ENCODE measurements at places on chromosomes 2 and 18.
A peak's percentile ranks its signal among the peaks of the same experiment; 100 is the strongest.

- no peak for DNase-seq
These were observed at the start of gene SULT1C4 for GRCh38 chr2:108377815-108378630. Gene SULT1C4 (plus strand): TSS chr2:108377954. CDS start chr2:108378338, 384 bp downstream.

GRCh38 chr2:21263622-21264021, 139.9 kb downstream of the TDRD15 start:
- DNase-seq = no peak

DNA sequence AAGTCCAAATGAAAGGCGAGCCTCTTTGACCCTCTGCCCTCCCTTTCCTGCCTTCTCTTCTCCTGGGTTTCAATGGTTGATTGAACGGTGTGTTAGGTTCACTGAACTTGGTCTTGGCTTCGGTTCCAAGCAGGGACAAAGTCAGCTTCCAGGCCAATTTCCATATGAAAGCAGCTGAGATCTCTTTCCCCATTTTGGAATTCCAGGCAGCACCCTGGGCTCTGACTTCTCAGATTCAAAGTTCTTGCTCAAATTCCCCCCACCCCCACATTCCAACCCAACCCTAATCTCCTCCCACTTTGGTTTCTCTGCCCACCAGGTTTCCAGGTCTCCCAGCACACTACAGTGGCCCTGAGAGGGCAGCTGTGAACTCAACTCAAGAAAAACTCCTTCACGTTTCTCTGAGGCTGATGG, 231.0 kb downstream of the INSIG2 start:
- DNase-seq = no peak

DNA sequence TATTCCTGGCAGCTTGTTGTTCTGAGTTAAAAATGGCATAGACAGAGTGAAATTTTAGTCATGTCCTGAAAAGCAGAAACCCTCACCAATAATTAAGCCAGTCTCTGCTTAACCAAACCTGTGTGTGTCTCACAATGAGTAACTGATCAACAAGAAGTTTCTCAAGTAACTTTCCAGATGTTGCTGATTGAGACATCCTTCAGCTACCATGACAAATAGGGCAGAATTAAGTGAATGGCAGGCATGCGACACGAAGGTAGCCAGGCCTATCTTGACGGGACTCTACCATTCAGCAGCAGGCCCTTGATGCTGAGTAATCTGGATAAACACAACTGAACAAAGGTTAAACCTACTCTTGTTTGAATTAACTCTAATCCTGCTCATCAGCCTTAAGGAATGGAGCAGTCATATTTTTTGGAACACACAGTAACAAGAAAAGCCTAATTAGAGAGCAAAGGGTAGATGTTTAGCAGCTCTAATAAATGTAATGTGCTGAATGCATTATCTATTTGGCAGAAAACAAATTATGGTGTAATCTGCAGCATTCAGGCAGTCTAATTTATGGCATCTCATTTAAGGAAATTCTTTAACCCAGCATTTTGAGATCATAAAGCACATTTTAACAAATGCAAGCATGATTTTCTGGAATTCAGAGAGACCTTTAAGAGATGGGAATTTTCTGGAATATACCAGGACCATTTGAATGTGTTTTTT, 159.5 kb upstream of the EPHA4 start:
- no peak for DNase-seq

GRCh38 chr2:233121856-233122255, 61.7 kb downstream of the INPP5D start:
- DNase-seq = no peak

GRCh38 chr2:166671801-166672200, 177.8 kb upstream of the SCN7A start:
- DNase-seq = no peak

GRCh38 chr2:182319556-182320505, 107.0 kb downstream of the PDE1A start:
- no peak for DNase-seq

GRCh38 chr2:56505885-56506284, 322.1 kb downstream of the CCDC85A start:
- no peak for DNase-seq

DNA sequence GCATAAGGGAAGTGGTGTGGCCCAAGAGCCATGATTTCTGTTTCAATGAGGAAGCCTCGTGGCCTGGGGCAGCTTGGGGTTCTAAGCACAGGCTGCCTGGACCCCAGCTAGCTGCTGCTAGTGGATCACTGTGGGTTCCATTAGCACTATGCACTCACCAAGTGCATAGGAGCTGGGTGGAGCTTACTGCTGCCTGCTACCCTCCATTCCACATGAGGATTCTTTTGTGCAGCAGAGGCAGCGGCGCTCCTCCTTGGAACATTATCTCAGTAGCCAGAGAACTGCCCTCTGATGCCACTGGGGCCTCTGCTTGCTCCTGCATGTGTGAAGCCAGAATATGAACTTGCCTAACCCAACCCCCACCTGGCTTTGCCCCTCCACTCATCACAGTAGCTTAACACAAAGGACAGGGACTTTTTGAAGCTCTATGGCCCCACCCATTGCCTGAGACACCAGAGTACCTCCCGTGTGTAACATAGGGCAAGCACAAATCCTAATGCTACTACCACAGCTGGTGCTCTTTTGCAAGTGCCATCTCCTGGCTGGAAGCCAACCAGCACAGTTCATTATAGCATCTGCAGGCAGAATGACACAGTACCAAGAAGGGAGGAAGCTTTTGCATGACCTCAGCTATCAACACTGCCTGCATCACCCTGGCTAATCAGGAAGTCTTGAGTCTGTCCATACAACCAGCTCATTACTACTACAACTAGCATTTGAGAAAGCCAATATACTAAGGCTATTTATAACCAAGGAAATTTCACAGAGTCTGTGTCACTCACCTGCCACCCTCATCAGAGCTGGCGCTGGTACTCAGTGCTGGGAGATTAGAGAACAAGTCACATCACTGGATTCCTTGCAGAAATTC, 297.0 kb upstream of the GULP1 start:
- peak; percentile 33 for DNase-seq

- no peak for DNase-seq
These were observed 133.0 kb downstream of the MAP4K4 start for GRCh38 chr2:101830555-101830954.

DNA sequence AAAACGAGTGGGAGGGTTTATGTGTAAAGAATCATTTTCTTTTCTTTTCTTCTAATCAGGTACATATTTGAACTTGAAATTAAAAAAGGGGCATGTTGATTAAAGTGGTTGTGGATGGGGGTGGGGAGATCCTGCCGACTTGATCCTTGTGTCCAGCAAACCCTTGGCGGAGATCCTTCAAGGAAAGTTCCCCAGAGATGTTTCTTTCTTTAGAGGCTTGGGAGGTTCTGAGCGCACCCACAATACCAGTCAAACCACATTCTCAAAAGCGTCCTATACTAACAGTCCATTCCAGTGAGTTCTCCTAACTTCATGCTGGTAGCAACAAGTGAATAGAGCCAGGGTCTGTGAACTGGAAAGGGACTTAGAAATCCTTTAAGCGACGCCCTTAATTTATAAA, 49.2 kb downstream of the MYCN start:
- no peak for DNase-seq

DNA sequence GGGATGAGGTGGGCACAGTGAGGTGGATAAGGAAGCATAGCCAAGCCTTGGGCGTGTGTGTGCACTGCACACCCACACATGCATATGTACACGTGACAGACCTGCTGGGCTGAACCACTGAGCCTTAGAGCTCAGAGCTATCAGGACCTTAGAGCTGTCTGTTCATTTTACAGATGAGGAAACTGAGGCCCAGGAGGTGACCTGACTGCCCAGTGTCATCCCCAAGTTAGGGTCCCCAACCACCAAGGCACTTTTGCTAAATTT, 8.2 kb upstream of the SNED1 start:
- no peak for DNase-seq

DNA sequence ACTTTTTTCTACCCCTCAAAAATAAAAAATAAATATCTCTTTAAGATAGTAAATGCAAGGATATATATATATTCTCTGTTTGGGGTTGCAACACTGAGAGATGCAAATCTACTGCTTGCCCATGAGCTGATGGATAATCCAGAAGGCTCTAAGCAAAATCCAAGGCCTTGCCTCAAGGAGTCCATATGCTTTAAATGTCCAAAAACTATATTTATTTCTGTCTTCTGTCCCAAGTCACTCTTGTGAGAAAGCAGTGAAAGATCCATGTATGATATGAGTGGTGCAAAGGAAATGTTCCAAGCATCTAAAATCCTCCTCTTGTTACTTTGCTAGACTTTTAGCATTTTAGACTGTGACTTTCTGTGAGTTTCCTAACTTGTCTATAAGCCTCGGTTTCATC, 92.9 kb upstream of the RNF152 start:
- DNase-seq = no peak

DNA sequence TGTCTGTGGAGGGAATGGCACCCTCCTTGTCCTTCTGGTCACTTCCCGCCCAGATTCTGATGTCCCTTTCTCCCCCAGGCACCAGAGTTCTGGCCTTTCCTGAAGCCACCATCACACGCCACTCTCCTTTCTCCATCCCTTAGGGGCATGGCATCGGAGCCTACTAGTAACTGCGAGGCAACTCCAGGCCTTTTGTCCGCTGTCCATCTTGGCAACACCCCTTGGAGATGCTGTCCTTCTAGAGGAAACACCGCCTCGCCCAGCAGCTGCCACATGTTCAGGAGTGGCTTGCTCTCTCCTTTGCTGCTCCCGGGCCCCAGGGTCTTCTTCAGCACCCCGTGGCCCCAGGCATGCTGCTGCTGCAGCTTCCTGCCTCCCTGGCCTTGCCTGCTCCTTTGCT, 267.0 kb downstream of the SRBD1 start:
- no peak for DNase-seq

DNA sequence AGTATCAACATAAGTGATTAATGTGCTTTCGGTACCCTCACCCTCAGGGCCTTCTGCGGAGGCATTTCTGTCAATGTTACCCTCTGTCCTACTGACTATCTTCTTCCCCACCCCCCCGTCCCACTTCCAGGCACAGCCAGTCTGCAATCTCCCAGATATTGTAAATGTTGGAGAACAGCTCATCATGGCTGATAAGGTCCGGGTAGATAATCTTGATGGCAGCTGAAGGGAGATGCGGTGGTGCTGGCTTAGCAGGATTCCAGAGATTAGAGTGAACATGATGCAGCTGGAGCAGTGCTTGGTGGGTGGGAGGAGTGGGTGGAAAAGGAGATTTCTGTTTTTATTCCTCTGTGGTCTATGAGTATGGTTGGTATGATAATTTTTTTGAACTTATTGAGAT, 15.5 kb downstream of the GTF2A1L start:
- DNase-seq = no peak

DNA sequence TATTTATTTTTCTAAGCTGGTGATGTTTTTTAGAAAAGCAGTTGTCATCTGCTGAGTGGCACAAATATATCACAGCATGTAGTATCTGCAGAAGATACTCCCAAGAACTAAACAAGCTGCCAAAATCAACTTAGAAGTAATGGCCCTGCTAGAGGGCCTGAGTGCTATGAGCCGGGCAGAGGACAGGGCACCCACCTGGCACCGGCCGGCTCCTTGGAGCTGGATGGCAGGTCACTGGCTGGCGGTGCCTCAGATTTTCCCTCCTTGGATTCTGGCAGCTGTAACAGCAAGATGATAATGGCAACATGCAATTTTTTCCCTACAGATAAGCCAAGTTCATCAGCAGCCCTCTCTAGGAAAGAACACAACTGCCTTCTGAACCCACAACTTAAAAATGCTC, 79.7 kb downstream of the EMILIN2 start:
- no peak for DNase-seq

DNA sequence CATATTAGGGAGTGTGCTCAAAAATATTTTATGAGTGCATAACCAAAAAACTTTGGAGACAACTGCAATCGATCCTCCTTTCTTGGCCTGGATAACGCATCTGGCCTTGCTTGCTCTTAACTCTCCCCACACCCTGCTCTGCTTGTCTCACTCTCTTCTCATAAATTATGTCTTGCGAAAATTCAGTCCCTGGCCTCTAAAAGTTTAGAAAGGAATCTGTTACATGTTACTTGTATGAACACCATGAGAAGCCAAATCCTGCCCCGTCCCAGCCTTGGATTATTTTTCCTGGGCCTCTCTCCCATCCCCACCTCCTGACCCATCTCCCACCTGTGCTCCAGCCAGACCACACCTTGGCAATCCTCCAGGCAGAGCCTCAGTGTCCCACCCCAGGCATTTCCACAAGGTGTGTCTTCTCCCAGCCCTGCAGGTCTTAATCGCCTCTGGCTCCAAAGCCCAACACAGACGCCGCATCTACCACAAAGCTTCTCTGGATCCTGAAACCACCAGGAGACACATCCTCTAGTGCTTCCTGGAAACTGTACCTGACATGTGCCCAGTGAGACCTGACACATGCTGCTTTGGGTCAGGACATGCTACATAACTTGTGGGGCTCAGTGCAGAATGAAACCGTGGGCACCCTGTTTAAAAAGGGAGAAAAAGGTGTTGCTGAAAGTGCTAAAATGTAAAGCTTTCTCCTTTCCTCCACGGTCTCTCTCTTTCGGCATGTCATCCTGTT, 99.6 kb upstream of the ST3GAL5 start:
- no peak for DNase-seq

DNA sequence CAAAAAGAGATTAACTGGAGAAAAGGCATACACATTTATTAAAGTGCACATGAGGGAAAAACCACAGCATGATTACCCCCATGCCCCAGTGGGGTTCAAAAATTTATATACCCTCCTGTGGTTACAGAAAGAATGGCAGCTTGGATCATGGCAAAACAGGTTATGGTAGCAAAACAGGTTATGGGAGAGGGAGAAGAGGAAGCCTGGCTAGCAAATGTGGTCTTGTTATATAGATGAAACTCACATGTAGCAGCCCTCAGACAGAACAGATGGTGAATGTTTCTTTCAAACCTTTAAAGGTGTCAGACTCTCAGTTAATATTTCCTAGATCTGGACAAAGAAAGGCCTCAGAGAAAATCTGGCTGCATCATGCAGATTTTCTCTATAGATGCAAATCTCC, 178.2 kb upstream of the ZC3H15 start:
- no peak for DNase-seq

DNA sequence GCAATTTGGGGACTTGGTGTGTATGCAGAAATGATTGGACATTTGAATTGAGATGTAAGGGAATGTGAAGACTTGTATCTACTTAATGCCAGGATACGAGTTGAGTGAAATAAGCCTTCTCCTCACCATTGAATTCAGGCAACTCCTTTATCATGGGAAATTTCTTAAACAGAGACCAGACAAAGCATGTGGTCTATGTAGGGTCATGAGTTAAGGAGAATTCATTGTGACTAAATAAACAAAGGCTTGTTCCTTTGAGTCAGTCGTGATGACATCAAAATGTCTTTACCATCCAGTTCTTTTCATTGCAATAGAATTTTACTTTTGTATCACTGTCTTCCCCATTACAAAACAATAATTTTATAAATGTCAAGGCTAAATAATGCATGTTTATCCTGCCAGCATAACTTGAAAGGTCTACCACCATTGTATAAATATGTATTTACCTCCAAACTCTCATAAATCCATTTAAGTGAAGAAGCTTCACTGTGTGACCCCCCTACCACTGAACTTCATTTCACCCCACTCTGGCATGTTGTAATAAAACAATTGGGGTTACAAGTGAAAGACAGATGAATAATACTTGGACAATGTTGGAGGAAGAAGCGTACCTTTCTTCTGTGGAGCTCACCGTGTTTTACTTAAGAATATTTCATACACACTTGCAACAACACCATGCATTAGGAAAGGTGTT, 149.4 kb downstream of the EPHA4 start:
- DNase-seq = no peak

- peak; percentile 91 for DNase-seq
These were observed 30.4 kb downstream of the SRSF7 start for GRCh38 chr2:38720613-38721241.

All from inflammatory macrophage (primary cell).